Right kidney (tissue), 9 donors: ENCODE measurements at places on chromosomes 3 and 15.
A peak's percentile ranks its signal among the peaks of the same experiment; 100 is the strongest.

DNA sequence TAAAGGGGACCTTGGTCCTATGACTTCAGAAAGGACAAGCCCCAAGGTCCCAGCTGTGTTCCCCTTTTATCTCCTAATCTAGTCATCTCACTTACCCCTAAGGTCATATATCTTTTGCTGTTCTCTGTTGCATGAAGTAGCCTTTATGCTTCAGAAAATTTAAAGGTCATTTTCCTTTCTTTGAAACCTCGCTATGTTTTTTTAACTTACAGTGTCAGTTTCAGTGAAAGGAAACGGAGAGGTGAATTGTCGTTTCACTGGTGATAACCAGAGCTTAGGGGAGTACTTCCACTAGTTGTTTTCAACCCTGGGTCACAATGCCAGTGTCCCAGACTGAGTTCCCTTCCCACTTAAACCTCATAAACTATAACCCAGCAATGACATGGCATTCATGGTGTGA, 357.4 kb downstream of the GAP43 start:
- DNase-seq = no peak

- DNase-seq = no peak
Observed at GRCh38 chr15:61057376-61057775, 171.7 kb downstream of the RORA start.

- no peak for DNase-seq
Observed at GRCh38 chr15:34606545-34606944, 23.1 kb upstream of the GOLGA8B start.

DNA sequence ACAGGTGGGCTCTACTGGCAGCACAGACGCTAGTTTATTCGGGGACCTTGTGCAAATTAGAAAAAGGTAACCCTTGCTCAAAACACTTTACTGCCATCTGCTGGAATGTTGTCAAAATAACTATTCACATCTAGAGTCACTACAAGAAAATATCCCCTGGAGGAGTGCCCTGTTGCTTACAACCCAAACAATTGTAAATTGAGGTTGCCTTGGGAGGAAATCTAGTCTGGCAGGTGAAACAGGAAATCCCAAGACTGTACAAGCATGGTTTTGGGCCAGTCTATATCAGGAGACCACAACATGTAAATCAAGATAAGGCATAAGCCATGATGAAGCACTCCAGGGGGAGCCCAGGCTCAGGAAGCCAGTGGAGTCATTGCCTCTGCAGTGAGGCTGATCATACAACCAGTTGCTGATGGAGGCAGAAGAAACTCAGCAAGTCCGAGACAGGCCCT, 136.8 kb upstream of the ACP3 start:
- peak; percentile 9 for DNase-seq

DNA sequence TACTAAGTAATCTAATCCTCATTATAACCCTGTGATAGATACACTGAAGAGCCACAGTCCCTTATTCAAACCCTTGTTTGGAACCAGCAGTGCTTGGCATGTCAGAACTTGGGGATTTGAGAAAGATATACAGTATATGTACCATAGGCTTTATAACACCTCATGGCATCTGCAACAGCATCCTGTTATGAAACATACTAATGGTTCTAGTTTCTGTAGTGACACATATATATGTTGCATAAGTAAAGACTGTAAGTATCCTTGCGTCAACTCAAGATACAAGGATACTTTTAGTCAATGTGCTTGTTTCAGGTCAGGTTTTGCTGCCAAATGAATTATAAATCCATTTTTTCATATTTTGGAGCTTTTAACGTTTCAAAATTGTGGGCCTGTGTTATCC, 58.5 kb downstream of the CCNL1 start:
- DNase-seq = no peak

DNA sequence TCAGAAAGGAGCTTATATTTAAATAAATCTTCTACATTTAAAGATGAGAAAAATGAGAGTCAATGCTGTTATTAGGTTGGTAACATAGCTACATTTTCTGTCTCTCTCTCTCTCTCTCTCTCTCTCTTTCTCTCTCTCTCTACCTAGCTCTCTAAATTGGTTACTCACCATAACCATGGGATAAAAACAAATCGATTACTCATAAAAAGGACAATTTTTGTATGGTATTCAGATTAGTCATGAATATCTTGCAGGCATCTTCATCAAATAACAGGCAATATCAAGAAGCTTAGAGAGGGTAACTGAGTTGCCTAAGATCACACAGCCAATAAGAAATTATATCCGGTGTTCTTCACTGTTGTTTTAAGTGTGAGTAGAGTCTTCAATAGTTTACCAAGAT, 81.8 kb upstream of the ALCAM start:
- no peak for DNase-seq

DNA sequence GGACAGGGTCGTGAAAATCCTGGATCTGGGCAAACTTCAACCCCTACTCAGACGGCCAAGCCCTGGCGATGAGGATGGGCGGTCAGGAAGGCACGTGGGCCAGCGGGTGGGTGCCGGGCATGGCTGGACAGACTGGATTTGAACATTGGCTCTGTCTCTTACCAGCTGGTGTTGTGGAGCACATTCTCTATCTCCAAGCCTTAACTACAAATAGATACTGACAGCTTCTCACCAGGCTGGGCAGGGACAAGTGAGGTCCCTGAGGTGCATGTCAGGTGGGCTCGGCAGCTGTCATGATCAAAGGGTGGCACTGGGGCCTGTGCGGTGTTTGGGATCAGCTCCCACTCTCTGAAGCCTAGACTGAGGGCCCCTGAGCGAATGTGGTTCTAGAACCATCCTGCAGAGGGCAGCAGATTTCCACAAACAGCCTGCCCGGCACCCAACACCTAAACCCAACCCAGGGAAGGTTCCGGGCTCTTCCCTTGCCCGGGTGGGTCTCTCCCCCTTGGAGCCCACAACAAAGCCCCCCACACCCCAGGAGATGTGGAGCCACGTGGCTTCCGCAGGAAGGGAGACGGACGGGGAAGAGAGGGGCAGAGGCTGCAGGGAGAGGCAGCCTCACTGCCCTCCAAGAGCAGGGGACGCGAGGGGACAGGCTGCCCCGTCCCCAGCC, 58.4 kb downstream of the RGMA start:
- DNase-seq = peak; percentile 77

DNA sequence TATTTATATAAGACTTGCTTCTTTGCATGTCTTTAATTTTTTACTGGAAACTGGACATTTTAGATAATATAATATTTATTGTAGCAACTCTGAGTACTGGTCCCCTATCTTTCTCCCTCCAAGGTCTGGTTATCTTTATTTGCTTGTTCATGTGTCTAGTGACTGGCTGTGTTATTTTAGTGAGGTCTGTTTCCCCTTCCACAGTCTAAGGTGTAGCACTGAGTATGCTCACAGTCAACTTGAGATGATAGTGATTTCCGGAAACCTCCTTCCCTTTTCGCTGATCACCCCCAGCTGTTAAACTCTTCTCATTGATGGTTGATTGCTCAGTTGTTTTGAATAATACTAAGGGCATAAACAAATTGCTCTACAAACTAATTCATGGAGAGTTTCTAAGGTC, 37.0 kb downstream of the PCNP start:
- no peak for DNase-seq

- DNase-seq = no peak
Observed at GRCh38 chr3:32421991-32422859, 30.6 kb downstream of the CMTM7 start.

- DNase-seq = no peak
Observed at GRCh38 chr3:13166243-13167063, 93.2 kb upstream of the IQSEC1 start.

DNA sequence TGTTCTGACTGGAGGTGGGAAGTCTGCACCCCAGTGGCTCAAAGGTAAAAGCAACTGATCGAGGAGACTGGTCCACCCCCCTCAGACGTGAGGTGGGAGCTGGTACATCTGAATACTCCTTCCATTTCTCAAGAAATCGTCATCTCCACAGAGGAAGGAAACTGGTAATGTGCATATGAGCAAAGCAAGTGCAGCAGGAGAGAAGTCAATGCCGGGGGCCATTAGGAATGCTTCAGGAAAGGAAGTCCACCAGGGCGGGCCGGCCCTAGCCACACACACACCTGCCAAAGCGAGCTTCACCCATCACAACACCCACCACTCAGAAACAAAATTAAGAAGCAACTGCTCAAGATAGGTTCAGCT, 8.5 kb downstream of the TBC1D2B start:
- no peak for DNase-seq

DNA sequence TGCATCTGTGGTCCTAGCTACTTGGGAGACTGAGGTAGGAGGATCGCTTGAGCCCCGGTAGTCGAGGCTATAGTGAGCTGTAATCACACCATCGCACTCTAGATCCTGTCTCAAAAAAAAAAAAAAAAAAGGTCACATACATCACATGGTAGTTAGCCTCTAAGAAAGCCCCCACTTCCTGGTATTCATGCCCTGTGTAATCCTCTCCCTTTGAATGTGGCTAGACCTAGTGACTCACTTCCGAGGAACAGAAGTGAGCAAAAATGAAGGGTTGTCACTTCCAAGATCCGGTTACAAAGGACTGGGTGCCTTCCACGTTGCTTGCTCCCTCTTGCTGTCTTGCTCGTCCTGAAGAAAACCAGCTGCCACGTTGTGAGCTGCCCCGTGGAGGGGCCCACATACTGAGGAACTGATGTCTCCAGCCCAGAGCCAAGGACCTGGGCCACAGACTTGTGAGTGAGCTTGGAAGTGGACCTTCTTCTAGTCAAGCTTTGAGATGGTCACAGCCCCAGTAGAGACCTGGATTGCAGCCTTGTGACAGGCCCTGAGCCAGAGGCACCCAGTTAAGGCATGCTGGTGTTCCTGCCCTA, 12.6 kb upstream of the LCTL start:
- no peak for DNase-seq

- no peak for DNase-seq
Observed at GRCh38 chr15:71091601-71092000, 23.7 kb upstream of the THSD4 start.

GRCh38 chr3:15616053-15616452, 14.5 kb downstream of the BTD start:
- no peak for DNase-seq

DNA sequence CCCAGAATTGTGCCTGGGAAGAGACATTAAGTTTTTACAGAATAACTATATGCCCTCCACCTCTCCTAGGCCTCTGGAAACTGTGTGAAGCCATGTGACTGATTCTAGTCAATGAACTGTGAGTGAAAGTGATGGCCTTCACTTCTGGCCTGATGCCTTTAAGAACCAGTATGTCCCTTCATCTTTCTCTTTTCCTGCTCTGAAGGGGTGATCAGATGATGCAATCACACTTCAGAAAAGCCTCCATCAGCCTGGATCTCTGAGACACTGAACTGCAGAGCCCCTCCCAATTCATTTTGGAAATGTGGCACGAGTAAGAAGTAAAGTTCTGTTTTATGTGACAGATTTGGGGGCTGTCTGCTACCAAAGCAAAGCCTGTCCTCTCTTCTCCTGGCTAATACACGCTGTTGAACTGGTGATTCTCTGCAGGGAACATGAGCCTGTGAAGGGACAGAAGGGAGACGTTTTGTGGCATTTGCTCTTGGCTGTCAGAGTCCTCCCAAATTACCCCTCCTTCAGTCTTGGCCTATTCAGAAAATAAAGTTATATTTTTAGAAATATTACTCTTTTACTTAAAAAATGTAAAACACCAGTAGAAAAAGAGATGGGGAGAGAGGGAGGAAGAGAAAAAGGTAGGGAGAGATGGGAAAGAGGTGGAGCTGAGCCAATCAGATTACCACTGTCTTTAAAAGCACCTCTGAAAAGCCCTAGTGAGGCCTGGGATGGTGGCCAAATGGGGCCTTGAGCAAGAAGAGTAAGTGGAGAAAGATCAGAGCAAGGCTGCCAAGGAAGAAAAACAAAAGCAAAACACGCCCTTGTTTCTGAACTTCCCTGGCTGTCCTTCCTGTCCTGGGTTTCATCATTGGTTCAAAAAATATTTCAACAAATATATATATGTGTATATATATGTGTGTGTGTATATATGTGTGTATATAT, 40.9 kb upstream of the RYK start:
- no peak for DNase-seq

DNA sequence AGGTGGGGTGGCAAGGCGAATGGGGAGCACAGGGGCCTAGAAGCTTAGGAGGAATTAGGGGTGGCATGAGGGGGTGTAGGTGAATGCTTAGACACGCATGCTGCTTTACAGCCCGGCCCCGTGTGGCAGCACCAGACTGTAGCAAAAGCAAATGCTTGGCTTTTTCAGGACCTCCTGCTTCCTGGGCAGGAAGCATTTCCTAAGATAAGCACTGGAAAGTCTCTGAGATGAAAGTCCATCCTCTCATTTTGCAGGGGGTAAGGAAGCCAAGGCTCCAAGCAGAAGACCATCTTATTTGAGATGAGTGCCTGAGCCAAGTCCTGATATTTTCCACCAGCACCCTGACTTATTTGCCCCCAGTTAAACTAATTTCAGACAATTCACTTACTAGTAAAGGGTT, 12.9 kb downstream of the SSUH2 start:
- DNase-seq = no peak

DNA sequence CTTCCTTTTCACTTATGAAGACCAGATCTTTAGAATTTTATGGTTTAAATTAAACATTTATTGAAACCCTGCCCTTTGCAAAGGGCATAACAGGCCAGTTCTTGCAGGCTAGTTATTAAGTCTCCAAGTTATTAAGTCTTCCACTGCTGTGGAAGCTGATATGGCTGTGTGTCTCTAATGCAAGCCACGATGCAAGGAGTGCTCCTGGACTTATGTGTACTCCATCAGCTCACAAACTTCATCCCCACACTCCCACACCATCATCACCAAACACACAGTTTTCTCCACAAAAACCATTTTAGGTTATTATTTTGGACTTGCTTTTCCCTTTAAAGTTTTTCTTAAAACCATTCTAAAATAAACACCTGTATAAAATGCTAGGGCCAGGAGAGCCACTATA, 62.4 kb downstream of the ZIC4 start:
- DNase-seq = no peak

- DNase-seq = no peak
Observed at GRCh38 chr3:99384596-99384995, 253.8 kb upstream of the COL8A1 start.

DNA sequence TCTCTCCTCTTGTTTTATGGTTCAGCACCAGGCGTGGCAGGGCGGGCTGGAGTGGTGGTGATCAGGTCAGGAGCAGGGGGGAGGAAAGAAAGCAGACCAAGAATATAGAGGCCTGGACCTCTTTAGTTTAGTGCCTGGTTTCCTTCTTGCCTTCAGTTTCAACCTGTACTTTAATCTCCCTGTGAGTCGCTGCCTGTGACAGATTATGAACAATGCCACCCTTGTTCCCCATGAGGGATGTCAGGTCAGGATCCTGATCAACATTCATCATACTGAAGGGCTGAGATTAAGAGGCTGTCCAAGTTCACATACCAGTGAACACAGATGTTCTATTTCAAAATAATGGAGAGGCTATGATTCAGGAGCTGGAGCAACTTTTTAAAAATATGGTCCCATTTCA, 11.4 kb downstream of the ENTPD3 start:
- peak; percentile 16 for DNase-seq

DNA sequence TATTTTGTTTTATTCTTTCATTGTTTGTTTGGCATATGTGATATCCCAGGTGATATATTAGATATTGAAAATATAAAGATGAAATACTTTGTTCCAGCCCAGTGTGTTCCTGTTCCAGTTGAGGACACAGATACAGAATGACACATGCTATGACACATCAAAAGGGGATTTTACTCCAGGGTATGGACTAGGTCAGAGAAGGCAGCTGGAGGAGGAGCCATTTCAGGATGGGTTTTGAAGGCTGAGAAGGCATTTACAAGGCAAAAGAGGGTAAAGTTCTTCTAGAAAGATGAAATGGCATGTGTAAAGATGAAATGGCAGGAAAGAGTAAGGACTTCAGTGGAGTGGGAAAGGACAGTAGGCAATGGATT, 163.8 kb downstream of the ZIC1 start:
- DNase-seq = no peak

- DNase-seq = no peak
Observed at GRCh38 chr3:81496407-81497104, 264.9 kb downstream of the GBE1 start.
